ENCODE measurements at places on chromosomes 4 and X.

DNA sequence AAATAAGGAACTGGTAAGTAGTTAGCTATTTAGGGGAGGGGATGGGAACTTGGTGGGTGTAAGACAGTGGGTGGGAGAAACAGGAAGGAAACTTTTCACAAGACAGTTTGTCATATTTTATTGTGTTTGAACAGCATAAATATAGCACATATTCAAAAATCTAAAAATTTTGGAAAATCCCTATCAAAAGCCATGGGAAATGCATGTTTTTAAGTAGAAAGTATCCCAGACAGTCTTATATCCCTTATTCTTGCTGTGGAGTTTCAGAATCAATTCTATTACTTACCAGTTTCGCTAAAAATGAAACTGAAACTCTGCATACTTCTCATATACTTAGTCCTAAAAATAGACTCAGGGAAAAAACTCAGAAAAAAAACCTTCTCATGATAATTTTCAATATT, 22.3 kb upstream of the RASGEF1B start:
- DNase-seq = no peak

DNA sequence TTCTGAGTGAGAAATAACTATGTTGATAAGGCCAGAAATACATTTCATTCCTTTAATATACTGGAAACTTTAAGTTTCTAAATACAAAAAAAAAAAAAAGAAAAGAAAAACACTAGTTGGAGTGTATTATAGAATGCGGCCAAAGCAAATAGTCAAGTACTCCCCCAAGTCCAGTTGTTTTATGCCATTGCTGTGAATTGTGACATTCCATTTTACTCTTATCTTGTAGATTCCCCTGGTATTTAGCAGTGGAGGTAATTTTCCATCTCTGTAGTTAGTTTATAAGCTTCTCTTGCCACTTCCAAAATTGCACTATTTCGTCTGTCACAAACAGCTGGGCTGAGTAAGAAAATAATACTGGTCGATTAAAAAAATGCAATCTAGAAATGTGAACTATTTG, 426.0 kb downstream of the PCDH18 start:
- DNase-seq = no peak

DNA sequence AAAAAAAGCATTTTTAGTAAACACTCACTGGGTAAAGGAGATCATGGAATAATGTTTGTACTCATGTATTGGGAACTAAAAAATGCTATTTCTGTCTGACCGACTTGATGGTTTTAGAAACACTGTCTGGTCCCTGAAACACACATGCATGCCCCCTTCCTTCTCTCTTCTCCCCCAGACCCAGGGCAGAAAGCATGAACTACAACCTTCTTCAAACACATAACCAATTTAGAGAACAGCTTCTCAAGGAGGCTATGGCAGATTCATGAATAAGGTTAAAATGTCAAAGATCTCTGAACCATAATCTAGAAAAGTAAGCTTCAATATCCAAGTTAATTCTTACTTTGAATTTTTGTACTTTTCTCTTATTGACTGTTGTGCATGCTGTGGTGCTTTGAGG, 6.0 kb downstream of the CCNA2 start:
- DNase-seq = no peak

GRCh38 chr4:122845760-122846159, 19.1 kb downstream of the FGF2 start:
- DNase-seq = no peak

DNA sequence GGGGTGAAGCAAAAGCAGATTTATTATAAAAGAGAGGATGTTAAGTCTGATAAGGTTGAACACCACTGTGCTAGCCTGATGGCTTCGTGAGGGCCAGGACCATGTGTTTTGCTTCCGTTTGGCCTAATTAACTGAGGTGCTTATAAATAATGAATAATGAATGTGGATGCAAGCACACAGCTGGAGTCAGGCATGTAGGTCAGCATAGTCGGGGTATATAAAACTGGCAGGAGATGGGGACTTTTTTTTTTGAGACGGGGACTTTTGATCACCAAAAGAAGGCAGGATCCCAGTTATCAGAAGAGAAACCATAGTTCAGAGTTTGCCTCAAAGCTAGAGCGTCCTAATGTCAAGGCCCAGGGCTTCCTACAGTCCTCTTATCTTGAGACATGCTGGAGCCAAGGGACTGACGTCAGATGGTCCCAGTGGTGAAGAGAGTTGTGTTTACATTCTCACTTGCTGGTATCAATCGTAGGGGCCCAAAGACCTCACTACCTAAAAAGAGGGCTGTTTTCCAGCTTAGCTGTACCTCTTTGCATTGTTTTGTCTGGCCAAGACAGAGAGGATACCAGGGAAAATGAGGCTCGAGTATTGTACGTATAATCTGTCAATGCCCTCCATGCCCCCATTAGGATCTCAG, 50.4 kb downstream of the RTL9 start:
- no peak for DNase-seq

DNA sequence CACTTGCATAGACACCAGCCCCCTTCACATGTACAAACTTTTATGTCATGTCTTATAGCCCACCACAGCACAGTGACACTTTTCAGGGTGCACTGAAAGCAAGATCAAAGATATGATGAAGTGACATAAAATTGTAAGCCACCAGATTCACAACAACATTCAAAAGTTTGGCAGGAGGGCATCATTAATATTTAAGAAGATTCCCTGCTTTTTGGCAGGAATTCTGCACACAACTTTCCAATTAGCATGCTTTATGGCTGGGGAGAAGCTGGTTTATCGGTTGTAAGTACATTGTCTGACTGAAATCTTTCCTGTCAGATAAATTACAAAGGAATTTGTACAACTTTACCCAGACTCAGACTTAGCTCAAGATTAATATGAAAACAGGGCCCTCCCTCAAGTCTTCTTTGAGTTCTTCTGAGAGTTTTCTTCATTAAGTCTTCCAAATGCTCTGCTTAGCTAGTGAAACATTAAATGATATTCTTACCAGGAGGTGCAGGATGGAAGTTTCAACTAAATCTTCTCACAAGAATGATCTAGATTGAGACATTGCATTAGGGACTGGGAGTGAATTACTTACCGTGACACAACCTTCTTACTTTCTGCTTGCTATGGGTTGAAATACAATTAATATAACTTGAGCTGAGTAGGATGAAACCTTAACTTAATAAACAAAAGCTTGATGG, 523.8 kb downstream of the PPARGC1A start:
- DNase-seq = no peak

DNA sequence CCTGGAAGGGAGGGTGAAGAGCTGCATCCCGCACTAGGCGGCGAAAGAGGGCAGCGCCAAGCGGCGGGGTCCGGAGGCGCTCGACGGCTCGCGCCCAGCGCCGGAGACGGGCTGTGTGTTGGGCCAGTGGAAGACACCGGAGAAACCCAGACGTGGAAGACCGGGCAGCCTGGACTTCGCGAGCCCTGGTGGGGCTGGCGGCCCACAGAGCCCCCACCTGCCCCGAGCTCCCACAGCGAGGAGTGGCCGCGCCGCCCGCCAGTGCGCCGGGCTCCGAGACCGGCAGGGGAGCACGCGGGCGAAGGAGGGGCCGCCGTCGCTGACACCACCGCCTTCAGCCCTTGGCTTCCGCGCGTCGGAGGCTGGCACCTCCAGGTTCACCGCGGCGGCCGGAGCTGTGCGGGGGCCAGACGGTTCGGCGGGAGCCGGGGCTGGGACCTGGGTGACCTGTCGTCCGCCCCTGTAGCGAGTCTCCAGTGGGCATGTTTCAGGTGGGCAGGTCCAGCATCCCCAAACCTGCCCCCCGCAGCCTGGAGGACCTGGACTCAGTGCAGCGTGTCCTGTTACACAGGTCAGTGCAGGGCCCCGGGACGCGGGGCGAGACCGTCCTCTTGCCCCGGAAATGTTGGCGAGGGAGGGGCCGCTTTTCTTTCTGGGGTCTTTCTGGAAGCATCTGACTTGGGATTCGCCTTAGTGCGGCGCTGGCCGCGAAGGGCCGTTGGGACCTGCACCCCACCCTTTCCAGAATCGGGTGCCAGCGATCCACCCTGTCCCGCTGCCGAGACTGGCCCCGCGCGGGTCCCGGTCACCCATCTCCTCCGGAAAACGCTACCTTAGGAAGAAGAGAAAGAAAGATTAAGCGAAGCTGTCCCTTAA, 9.6 kb upstream of the INTU start:
- no peak for DNase-seq

GRCh38 chrX:11103006-11103405, 8.1 kb upstream of the HCCS start:
- no peak for DNase-seq

DNA sequence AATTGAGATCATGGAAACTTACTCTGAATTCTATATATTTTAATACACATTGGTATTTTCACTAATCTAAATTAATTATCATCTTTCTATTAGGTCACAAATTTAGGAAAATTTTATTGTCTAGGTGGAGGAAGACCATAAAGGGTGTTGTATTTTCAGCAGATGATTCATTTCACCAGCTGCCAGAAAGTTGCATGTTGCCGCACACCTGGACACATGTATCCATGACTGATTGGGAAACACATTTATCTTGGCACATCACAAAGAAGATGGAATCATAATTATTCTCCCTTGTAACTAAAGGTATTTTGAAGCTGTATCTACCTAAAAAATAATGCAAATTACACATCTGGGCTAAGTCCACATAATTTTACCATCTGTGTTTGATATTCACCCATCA, 33.1 kb downstream of the SLC7A11 start:
- DNase-seq = no peak

DNA sequence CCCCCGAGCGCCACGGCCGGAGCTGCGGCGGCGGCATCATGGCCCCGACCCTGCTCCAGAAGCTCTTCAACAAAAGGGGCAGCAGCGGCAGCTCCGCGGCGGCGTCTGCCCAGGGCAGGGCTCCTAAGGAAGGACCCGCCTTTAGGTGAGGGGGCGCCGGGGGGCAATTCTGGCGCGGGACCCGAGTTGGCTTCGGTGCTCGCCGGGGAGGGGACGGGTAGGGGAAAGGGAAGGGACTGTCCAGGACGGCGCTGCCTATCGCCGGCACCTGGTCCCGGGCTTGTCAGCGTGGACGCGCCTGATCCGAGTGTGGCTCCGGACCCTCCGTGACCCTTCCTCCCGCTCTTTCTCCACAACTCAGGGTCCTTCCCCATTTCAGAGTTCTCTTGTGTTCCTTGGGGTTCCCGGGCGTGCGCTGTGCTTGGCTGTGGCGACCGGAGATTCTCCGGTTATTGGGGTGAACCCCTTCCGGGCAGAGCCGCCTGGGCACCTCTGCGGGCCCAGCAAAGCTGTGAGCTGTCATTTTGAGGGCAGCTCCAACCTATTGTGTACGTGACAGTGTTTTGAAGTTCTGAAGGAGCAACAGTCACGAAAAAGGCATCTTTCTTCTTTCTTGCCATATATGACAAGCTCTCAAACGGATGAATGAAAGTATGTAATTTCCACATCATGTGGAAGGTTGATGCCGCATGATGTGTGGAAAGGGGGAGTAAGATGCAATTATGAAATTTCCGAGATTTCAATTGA, 522 bp downstream of the FNIP2 start:
- no peak for DNase-seq

DNA sequence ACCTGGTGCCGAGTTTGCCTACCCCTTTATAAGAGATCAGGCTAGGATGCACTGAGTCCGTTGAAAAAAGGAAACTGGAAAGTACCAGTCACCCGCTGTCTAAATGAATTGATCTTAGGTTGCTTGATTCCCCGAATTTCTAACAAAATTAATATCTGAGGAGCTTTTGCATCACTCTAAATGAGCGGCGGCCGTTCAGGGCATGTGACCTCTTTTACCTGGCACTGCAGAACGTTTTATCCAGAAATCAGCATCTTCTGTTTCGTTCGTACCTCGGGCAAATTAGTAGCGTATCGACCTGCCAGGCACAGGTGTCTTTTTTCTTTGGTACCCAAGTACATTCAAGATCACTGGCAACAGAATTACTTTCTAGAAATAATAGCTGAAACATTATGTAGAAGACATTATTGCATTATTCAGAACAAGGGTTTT, 876 bp downstream of the KLHL2 start:
- no peak for DNase-seq

DNA sequence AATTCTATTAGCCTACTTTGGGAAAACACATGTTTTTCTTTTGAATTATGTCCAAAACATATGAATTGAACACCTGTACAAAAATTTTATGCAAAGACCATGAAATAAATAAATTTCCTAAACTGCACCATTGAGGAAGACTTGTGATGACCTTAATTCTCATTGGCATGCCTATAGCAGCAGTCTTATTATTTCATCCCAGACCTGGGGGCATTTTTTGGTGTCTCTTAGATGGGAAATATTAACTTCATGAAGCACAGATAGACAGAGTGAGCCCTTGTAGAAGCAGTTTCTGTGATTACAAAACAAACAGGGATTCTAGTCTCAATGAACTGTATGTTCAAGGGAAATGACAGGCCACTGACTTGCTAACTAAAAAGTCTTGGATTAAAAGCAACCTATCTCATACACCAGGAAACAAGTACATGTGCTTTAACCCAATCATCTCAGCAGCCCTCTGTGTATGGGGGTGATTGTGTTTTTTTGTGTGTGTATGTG, 32.0 kb upstream of the HPGD start:
- no peak for DNase-seq

- DNase-seq = no peak
Observed at GRCh38 chr4:87211249-87211952, 9.0 kb downstream of the KLHL8 start.

Measured in AG04450 (cell line).